Right hindlimb (tissue), 1 donor: ENCODE measurements at places on chromosomes 2 and 18.

GRCh38 chr2:215847718-215848117, 165.6 kb downstream of the MREG start:
- no peak for DNase-seq

GRCh38 chr18:22169011-22169888, at the start of gene GATA6:
Gene GATA6, plus strand, starts transcription at chr18:22169589. Its CDS starts 1,556 bp downstream, at chr18:22171145.
- DNase-seq = peak; percentile 84

DNA sequence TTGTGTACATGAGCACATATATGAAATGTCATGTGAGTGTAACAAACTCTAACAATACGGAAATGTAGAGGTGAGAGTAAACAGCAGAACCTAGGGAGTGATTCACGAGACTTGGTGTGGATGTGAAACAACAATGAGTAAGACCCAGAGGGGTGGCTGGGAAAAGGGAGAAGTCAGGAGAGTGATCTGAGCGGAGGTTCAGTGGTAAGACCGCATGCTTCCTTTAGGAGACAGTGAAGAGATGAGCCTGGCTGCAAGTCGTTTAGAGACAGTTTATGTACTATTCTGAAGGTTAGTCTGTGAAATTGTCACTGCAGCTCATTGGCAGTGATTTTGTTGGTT, 150.6 kb downstream of the PRPF40A start:
- DNase-seq = no peak

DNA sequence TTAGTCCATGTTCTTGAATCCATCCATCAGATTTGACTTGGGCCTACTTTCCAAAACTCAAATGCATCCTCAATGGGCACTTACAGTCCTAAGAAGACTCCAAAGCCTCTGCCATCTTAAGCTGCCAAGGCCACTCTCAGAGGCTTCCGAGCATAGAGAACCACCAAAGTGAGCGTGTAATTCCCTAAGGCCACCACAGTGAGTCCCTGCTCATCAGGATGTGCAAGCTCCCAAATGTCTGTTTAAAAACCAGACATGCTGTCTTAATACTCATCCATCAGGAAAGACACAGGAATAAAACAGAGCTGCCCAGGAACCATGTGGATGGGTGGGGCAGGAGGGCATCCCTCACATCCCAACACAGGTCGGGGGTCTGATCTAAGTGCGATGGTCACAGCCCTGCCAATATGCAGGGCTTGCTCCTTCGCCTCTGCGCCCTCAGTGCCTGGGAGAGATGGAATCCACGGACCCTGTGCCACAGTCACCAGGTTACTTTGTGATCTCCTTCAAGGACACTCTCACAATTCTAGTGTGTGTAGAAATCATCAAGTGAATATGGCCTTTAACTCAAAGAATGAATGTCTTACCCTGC, 80.4 kb downstream of the POLR1A start:
- peak; percentile 11 for DNase-seq

DNA sequence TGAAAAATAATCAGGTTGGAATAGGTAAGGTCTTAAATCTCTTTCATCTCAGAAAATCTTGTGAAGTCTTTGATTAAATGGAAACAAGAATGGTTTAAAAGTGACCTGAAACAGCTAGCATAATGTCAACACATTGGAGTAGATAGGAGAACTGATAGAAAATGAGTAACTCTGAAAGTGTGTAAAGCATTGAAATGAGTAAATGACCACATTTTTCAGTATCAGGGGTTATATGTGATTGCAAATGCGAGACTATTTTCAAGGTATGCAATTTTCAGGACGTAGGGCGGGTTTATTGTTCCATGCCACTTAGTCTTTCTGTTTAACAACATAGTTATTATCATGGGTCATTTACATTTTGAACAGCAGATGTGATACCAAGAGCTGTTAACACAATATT, 1383.2 kb downstream of the LRP1B start:
- DNase-seq = no peak

DNA sequence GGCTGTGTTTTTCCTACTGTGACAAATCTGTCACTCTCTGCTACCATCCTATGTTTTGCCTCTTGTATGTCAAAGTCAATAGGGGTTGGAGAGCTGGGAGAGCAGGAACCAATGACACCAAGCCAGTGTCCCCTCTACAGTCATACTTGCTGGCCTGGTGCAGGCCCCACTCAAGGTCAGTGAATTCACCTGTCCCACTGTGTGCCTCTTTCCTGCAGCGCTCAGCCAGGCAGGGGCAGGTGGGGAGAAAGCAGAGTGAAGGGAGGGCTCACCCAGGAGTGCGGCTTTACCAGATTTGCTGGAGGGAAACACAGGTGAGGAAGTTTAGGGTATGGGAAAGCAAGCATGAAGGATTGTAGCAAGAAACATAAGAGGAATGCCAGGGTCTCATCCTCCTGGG, 114.5 kb downstream of the GYPC start:
- DNase-seq = no peak

DNA sequence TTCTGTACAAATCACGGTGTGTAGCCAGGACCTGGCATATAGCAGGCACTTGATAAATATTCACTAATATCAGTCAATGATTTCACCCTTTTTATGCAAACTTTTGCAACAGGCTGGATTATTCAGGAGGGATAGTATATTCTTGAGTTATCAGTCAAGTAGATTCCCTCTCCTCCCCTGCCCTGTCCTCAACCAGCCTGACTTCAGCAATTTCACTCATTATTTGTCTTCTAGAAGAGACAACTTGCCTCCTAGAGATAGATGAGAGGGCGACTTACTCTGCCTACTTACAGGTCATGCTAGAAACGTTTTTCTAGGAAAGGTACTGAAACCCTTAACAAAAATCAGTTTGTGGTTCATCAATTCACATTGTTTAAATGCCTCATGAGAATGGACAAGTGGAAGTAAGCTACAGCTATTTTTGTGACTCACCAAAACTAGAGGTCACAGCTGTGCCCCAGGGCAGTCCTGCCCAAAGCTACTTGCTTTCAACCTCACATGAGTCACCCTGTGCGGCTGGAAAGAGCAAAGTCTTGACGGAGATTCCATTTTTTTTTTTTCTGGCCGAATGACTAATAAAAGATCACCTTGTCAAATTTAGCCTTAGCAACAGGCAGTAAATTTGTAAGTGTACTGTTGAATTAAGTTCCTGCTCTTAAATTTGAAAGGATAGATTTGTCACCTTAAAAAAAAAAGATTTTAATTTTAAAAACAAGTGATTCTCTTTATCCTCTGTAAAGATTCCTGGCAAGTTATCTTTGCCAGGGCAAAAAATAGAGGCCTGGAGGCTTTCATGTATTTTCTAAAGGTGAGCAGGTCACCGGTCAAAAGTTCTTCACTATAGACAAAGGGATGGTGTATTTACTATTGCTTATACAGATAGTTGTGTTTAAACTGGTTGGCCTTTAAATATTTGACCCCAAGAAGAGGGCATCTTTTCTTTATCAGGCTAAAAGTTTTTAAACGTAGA, 109.0 kb upstream of the SLC35G4 start:
- no peak for DNase-seq

GRCh38 chr2:109270505-109271312, 141.7 kb downstream of the SH3RF3 start:
- no peak for DNase-seq

- DNase-seq = no peak
Measured at GRCh38 chr2:52676056-52676455, 1091.5 kb upstream of the CHAC2 start.

DNA sequence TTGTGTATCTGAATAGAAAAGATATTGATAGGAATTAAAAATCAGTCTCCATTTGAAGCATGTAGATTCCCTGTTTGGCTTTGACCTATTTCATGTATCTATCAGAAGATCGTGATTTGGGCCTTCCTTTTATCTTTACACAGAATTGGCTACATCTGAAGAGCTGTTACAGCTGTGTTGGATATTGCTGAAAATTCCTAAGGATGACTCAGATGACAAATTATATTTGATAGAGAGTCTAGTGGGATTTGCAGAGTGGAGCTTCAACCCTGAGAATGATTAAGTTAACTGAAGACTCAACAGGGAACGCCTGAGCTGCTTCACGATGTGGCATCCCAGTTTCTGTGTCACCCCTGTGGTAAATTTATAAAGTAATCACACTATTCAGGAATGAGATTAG, 4.9 kb upstream of the COL3A1 start:
- DNase-seq = no peak

GRCh38 chr2:125224830-125225229, 1199.7 kb downstream of the CNTNAP5 start:
- DNase-seq = no peak

GRCh38 chr2:40760071-40760666, 308.3 kb upstream of the SLC8A1 start:
- no peak for DNase-seq
